ENCODE measurements at places on chromosomes 5 and 9.

- DNase-seq: no peak
These were observed 60.6 kb upstream of the TMEM215 start for GRCh38 chr9:32722704-32723103.

DNA sequence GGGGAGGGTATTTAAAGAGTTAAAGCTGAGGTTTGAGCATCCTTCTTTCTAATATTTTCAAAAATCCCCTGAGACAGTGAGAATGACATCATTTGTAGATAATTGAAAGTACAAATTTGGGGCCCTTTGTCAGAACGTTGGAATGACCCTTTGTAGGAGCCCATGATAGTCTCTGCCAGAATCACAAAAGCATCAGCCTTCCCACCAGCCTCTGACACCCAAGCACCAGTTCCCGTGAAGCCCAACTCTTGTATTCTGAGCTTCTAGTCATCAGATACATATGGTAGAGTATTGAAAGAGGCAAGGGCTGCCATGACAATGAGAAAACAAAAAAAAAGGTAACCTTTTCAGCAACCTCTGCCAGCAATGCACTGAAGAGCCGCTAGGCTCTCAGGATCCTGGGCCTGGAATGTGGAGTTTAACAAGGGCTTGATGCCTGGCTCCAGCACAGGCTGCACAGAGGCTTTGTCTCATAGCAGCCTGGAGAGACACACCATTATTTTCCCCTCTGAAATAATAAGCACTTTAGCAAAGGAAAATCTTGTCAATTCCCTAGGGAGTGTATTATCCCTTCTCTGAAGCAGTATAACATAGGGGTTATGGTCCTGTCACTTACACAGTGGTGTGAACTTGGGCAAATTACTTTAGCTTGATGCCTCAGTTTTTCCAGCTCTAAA, 114.4 kb downstream of the ZNF608 start:
- no peak for DNase-seq

GRCh38 chr5:111095982-111096381, 3.8 kb downstream of the WDR36 start:
- no peak for DNase-seq

DNA sequence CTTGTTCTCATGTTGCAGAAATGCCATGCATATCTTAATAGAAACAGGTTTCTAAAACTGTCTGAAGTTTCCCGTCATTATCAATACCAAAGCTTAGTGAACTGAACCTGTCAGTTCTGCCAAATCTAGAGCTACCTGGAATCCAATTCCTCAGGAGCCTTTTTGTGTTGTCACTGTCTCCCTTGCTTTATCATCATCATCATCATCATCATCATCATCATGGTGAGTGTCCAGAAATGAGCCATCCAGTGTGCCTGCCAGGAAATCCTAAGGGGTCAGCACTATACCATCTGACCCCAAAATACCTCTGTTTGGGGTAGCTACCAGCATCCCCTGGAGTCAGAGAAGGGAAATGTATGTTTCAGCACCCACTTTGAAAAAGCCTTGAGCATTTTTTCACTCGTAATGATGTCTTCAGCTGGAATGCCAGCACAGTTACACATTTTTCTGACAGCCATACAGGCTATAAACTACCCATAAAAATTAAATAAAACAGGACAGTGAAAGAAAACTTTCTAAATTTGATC, 150.3 kb downstream of the NR2F1-AS1 start:
- no peak for DNase-seq

GRCh38 chr5:34550964-34551363, 105.2 kb upstream of the RAI14 start:
- no peak for DNase-seq

GRCh38 chr5:168765551-168766425, 186.6 kb upstream of the PANK3 start:
- DNase-seq: no peak

DNA sequence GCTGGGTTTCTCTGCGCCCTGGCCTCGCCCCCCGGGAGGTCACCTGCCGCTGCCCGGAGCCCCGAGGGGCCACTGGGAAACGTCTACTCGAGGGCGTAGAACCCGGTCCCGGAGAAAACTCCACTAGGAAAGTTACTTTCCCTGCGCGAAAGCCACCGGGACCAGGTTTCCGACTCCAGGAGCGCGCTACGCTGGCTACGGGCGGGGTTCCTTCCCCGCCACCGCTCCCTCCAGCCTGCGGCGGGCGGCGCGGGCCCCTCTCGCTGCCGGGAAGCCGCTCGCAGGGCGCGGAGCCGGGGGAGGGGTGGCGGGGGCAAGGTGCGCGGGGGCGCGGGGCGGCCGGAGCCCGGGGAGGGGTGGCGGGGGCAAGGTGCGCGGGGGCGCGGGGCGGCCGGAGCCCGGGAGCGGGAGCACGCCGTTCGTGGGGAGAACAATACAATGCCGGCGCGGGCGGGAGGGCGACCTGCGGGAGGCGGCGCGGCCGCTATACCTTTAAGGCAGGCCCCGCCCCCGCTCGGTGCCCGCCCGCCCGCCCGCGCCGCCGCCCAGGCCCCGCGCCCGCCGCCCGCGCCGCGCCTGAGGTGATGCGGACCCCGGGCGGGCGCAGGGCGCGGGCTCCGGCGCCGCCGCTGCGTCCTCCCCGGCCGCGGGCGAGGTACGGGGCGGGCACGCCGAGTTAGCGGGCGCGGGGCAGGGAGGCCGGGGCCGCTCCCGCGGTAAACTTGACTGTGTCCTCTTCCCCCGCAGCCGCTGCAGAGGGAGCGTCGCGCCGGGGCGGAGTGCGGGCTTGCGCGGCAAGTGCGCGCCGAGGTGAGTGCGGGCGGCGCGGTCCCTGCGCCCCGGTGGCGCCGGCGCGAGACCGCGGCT, 278.1 kb downstream of the AOPEP start:
- no peak for DNase-seq

DNA sequence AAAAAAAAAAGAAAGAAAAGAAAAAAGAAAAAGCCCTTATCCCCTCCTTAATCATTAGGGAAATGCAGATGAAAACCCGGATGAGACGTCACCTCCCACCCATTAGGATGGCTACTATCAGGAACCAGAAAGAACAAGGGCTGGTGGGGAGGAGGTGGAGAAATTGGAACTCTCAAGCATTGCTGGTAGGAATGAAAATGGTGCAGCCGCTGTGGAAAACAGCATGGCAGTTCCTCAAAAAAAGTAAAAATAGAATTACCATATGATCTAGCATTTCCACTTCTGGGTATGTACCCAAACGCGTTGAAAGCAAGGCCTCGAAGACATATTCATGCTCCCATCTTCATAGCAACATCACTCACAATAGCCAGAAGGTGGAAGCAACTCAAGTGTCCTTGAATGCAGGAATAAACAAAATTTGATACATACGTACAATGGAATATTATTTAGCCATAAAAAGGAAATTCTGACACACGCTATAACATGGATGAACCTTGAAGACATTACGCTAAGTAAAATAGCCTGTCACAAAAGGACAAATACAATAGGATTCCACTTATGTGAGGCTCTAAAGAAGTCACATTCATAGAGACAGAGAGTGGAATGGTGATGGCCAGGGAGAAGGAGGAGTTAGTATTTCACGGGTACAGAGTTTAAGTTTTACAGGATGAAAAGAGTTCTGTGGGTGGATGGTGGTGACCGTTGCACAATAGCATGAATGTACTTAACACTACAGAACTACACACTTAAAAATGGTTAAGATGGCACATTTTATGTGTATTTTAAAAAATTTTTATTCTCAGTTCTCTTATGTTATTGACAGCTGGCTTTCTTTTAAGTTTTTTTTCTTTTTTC, 166.8 kb upstream of the IER5L start:
- no peak for DNase-seq

GRCh38 chr9:87270221-87270847, 227.3 kb upstream of the DAPK1 start:
- DNase-seq: no peak

DNA sequence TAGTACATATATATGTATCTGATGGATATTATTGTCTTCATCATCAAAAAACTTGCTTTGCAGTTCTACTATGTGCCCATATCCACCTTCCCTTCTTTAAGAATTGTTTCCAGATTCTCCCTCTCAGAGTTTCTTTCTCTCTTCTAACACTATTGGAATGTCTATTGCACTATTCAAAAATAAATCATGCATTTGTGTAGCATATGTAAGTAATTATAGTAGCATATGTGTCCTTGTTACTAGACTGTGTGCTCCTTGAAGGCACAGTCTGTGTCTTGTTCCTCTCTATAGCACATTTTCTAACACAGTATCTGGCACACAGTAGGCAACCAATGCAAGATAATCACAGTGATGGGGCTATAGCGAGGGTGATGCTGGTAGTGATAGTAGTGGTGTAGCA, 43.4 kb upstream of the TRIM32 start:
- no peak for DNase-seq

- DNase-seq: peak; percentile 94
These were observed 69.2 kb upstream of the S1PR3 start for GRCh38 chr9:88922091-88922490.

GRCh38 chr5:151659001-151659754, 27.5 kb downstream of the SPARC start:
- DNase-seq: peak; percentile 63

DNA sequence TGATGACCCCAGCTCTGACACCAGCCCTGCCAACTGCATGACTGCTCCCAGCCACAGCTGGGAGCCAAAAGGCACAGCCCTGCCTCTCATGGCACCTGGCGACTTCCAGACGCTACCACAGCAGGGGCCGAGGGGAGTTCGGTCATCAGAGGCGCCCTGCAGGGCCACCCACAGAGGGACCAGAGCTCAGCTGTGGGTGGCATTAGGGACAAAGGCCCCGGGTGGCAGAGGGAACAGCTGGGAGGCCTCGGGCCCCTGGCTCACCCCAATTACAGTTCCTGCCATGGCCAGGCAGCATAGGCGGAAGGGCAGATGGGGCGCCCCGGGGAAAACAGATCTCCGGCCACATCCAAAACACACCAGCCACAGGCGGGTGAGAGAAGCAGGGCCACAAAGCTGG, 3.6 kb downstream of the SOHLH1 start:
- no peak for DNase-seq

DNA sequence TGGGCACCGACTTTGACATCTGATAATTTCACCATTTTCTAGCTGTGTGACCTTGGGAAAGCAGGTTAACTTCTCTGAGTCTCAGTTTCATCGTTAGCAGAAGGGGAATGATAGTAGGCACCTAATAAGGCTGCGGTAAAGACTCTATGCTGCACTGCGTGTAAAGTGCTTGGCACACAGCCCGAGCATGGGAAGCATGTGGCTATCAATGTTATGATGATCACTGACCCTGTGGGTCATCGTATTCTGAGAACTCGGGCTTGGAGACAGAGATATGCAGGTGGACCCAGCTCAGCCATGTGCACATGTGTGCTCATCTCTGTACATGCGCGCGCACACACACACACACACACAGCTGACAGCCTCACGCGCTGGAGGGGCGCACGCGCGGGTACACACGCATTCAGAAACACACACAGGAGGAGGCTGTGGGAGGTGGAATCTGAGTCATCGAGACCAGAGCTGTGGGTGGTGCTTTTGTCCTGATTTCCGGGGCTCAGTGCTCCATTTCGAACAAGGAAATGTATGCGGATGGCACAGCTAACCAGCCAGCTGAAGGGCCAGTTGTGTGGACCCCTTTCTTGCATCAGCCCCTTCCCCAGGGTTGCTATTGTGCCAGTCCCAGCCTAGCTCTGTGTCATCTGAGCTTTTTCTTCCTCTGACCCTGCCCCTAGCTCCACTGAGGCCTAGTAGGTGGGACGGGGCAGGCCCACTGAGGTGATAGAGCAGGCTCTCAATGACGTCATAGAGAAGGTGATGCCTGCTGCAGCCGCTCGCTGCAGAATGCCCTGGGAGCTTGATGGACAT, 11.1 kb upstream of the ARAP3 start:
- DNase-seq: no peak

DNA sequence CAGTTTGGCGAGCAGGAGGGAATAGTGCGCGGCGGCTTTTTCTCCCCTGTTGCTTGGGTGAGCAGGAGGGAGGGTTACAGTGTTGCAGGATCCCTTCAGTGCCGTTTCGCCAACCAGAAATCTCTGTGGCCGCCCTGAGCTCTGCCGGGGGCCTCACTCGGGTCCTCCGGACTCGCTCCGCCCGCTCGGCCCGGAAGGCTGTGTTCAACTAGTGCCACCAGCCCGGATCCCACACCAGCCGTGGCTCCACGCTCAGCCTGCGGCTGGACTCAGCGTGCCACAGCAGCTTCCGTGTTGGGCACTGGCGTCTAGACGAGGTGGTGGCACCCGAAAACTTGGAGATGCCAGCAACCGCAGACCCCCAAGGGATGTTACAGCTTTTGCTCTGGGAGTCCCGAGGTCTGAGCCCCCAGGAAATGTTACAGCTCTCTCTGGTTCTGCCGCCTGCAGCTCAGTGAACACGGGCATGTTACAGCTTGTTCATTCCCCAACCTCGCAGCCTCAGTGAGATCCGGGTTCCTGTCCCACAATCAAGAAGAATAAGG, 16.0 kb upstream of the OR13C9 start:
- DNase-seq: no peak

GRCh38 chr9:126532951-126533925, 80.5 kb upstream of the LMX1B start:
- peak; percentile 35 for DNase-seq

GRCh38 chr5:150180241-150181026, 9.4 kb upstream of the SLC6A7 start:
- DNase-seq: no peak

DNA sequence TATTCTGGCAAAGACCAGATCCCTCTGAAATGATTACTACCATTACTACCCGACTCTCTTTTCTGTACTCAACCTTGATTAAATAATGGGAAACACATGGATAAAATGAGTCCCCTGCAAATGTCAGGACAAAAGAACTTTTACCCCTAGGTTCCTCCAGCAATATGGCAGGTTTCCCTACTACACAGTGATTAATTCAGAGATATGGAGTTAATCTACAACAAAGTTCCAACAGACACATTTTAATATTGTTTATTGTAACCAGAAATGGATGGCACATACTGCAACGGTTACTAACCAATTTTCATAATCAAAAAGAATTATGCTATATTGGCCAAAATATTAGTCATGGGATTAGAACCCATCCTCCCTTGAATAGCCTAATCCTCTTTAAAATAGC, 294.8 kb downstream of the ATPSCKMT start:
- no peak for DNase-seq

DNA sequence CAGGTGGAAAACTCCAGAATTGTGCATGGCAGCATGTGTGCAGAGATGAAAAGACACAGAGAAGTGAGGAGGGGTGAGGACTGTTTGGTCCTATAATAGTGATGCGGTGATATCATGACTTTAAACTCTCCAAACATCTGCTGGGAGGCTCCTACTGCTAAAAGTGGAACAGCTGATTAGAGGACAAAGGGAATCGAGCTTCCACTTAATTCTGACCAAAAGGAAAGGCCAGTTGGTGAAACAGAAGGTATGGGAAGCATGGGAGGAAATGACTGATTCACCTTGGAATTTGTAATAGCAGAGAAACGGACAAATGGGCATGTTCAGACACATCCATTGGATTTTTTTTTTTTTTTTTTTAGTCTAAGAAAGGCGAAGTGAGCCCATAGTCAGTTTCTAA, 67.5 kb upstream of the MAMDC2 start:
- DNase-seq: no peak
